ENCODE measurements at places on chromosomes 5 and 9.

- no peak for DNase-seq
Observed at GRCh38 chr9:133957328-133957727, 34.8 kb downstream of the VAV2 start.

GRCh38 chr5:160635046-160635445, 213.4 kb downstream of the PTTG1 start:
- no peak for DNase-seq

DNA sequence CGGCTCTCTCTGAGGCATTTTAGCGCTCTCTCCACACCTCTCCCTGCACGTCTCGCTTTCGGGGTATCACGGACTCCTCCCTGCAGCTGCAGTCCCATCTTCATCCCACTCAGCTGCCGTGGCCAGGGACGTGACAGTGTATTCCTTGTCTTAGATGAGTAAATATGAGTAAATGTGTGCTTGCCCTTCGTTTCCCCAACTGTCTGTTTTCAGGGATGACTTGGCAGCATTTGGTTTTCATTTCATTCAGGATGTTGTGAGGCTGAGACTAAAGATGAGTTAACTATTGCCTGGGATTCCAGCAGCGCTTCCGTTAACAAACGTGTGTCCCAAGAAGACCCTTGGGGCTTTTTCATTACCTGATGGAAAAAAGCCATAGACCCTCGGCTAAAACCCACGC, 29.5 kb downstream of the GDNF start:
- peak; percentile 91 for DNase-seq

DNA sequence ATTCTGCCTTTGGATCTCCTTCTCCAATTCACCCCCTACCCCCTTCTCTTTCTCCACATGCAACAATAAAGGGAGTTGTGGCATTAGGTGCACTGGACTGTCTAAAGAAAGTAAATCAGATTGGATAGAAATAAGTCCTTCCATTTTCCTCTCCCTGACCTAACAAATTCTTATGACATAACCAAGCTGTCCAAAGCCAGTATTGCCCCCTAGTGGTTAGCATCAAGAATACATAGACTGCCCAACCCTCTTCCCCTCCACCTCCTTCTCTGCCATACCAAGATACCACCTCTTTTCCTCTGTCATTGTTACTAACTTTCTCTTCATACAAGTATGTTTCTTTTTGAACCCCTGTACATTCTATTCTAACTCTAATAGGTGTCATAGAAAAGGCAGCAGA, 45.7 kb downstream of the PPARGC1B start:
- DNase-seq = peak; percentile 40

DNA sequence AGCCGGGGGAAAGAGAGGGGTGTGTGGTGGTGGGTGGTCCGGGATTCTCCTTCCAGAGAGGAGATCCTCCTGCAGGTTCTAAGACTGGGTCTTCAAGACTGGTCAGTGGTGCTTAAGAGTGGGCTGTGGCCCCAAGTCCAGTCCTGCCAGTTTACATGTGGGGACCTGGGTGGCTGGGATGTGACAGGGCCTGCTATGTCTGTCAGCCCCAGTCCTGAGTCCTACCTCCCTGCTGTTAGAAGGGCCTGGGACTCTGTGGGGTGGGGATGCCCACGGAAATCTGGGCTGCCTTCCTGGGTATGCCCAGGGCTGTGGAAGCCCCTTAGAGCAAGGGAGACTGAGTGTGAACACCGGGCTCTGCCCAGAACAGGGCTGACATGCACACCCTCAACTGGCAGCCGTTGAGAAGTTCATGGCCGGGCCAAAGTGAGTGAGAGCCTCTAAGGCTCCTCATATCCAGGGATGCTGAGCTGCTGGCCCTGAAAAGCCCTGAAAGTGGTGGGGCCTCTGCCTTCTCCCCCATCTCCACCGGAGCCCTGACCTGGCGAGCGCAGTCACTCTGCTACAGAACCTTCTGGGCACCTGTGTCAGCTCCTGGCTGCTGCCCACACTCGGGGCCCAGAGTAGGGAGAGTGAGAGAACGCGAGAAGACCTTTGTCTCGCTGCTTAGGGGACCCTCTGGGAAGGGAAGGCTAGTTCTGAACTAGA, 1.7 kb downstream of the PHF2 start:
- no peak for DNase-seq

DNA sequence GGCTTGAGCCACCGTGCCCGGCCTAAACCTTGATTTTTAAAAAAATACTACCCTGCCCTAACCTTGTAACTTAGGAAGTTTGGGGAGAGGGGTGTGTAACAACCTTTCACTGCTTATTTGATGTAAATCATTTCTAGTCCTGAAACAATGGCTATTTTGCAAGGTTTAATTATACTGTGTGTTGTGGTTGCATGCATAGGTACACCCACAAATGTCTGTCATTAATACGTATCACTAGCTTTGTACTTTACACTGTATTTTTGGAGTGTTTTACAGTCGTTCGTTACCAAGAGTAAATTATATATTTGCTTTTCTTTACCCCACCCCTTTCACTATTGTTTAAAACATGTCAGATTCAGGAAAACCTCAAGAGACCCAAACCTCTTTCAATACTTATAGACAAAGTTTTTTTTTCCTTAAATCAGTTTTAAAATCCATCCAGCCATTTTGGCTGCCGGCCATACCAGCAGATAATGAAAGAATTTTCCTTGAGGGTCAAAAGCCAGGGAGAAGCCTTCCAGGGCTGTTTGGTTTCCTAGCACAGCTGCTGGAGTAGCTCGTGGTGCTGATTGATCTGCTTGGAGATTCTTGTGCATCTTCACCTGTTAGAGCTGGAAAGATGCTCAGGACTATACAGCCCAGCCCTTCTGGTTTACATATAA, 50.7 kb downstream of the DOCK8 start:
- no peak for DNase-seq

DNA sequence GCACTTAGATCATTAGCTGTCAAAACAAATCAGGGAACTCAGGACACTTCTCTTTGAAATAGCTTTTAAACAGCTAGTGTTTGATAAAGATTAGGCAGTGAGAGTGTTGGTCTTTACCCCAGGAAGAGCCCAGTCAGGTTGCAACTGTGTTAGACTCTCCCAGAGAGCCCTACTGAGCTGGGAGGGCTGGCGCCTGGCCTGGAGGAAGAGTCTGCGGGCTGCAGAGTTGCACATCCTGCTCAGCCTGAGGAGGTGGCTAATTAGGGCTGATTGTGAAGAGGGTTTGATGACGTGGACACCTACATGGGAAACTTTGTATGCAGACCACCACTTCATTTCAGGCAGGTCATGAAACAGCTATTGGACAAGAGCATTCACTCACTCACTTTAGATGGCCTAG, 112.0 kb downstream of the TMEM174 start:
- no peak for DNase-seq

DNA sequence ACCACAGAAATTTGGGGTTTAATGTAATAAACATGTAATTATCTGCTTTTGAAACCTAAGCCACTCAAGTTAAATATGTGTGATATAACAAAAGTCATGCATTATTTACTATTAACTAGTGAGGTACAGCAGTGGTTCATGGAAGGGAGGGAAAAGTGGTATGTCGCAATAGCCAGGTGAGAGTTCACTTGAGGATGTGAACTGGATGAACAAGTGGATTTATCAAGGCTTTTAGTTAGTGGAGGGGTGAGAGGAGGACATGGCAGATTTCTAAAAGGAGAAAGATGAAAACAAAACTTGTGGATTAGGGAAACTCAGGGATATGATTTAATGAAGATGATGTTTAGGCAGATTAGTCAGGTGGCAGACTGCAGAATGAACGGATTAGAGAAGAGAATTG, 141.3 kb upstream of the NFIB start:
- DNase-seq = no peak

- DNase-seq = no peak
Observed at GRCh38 chr9:136923881-136924280, 20.7 kb downstream of the FBXW5 start.

DNA sequence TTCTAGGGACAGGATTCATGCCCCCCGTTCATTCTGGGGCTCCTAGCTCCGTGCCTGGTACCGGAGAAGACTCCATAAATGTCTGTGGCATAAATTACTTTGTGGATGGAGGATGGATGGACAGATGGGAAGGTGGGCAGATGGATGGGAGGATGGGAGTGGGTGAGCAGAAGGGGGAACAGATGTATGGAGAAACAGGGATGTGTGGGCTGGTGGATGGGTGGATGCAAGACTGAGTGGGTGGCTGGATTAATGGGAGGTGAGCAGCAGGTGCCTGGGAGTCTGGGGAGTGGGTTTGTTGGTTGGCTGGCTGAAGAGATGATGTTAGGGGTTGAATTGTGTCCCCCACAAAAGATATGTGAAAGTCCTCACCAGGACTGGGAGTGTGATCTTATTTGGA, 43.5 kb downstream of the SARDH start:
- no peak for DNase-seq

DNA sequence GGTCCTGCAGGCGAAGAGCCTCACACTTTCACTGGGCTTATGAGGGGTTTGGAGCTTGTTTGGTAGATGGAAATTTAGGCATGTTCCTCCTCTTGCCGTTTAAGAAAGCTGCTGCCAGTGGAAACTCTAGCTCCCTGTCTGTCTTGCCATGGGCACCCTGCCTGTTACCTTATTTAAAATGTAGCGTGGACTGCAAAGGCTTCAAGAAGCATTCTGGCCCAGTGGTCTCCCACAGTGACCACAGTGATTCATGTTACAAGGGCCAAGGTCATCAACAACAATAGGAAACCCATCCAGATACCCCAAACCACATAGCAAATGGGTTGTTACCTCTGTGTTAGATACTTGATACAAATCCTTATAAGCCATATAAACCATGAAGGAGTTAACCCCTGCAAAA, 96.6 kb downstream of the DPYSL3 start:
- DNase-seq = no peak

DNA sequence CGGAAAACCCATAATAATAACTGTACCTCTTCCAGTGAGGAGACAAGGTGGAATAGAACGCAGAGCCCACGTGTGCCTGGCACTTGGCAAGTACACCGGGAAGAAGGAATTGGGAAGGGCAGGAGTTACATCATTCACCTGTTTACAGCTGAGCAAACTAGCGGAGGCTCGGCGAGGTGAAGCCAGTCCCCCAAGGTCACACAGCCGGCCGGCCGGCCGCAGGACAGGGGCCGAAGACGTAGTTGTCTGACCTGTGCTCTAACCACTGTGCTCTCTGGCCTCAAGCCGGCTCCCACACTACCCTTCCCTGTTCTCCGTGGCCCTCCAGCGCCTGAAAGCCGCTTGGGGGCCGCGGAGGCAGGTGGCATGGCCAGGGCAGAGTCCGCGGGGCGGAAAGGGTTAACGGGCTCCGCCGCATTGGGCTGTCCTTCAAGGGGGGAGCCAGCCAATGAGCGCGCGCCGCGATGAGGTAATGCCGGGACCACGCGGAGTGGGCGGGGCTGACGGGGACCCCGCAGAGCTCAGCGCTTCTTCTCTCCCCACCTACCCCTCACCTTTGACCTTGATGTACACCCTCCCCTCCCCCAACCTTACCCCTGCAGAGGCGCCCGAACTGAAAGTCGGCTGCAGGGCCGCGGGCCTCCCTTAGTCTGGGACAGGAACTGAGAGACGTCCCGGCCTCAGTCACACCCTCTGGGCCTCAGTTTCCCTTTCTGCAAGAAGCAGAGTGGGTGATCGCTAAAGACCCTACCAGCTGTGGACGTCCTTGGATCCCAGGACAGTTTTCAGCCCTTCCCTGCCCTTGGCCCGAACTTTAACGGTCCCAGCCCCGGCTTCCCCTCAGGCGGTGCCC, 125.1 kb downstream of the C9orf50 start:
- DNase-seq = peak; percentile 83

DNA sequence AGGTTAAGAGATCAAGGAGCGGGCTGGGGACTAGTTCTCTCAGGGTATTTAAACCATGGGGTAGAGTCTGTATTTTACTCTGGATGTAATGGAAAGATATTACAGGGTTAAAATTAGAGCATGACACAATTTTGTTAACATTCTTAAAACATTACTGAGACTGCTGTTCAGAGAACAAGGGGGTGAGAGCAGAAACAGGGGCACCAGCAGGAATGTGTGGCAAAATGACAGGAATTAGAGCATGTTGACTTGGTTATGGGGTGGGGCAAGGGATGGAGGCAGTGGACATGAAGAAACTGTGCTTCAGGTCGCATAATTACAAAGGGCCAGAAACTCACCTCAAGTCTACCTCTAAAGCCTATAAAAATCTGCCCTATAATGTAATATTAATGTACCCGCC, 75.0 kb downstream of the TMEM232 start:
- no peak for DNase-seq

GRCh38 chr5:147949711-147950573, 43.6 kb upstream of the C5orf46 start:
- peak; percentile 49 for DNase-seq

- no peak for DNase-seq
Observed at GRCh38 chr9:95000821-95001220, 274.3 kb downstream of the AOPEP start.

DNA sequence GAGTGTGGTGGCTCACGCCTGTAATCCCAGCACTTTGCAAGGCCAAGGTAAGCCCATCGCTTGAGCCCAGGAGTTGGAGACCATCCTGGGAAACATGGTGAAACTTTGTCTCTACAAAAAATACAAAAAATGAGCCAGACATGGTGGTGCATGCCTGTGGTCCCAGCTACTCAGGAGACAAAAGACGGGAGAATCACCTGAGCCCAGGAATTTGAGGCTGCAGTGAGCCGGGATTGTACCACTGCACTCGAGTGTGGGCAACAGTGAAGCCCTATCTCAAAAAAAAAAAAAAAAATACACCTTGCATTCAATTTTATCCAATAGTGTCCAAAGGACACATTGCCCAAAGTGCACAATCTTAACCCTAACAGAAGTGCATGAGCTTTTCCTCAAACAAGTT, 372.8 kb downstream of the CDH12 start:
- DNase-seq = no peak

- DNase-seq = no peak
Observed at GRCh38 chr5:143056792-143057579, 286.8 kb downstream of the ARHGAP26 start.

DNA sequence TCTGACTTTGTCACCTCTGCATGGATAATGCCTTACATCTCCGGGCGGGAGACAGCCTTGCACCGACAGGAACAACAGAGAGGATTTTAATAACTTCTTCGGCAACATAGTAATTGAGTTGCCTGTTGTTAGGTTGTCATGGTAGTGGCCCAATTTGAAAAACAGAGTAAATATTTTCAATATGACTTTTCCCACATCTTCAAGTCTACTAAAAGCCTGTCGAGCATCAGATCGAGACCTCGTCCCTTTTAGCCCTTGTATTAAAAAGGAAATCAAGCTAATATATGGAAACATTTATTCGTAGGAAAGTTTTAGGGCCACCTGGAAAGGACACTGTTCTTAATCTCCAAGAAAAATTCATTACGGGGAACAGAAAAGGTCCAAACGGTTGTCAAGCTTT, 70.8 kb upstream of the FCN2 start:
- DNase-seq = no peak

GRCh38 chr9:85172001-85172978, 502.8 kb downstream of the NTRK2 start:
- DNase-seq = no peak

- DNase-seq = peak; percentile 32
Observed at GRCh38 chr5:79107020-79107796, 4.4 kb upstream of the BHMT start.

Data from fibroblast of mammary gland (primary cell).